ENCODE measurements at places on chromosomes 13 and 19.

DNA sequence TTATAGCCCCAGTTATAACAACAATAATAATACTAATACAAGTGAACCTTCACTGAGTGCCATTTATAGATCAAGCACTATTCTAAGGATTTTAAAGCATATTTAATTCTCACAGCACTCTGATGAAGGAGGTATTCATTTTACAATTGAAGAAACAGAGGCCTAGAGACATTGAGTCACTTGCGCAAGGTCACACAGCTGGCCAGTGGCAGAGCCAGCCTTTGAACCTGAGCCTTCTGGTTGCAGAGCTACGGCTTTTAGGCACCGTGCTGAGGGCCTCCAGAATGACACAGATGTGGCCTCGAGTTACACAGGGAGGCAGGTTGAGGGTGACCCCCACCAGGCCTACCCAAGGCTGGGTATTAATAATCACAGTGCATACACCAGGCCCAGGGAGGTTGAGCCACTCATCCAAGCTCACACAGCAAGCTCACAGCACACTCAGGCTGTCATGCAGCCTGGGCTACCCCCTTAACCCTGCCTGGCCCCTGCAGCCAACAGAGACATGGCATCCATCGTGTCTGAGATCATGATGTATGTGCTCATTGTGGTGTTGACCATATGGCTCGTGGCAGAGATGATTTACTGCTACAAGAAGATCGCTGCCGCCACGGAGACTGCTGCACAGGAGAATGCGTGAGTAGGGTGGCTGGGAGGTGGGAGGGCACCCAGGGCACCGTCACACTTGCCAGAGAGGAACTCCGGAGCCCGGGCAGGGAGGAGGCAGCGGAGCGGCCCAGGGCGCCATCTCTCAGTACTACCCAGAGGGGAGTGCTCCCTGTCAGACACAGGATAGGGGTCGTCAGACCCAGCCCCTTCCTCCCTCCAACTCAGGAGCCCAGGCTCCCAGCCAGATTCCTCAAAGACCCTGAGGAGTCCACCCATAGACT lies 2.7 kb upstream of the HPN start:
- DNase-seq = peak; percentile 36

DNA sequence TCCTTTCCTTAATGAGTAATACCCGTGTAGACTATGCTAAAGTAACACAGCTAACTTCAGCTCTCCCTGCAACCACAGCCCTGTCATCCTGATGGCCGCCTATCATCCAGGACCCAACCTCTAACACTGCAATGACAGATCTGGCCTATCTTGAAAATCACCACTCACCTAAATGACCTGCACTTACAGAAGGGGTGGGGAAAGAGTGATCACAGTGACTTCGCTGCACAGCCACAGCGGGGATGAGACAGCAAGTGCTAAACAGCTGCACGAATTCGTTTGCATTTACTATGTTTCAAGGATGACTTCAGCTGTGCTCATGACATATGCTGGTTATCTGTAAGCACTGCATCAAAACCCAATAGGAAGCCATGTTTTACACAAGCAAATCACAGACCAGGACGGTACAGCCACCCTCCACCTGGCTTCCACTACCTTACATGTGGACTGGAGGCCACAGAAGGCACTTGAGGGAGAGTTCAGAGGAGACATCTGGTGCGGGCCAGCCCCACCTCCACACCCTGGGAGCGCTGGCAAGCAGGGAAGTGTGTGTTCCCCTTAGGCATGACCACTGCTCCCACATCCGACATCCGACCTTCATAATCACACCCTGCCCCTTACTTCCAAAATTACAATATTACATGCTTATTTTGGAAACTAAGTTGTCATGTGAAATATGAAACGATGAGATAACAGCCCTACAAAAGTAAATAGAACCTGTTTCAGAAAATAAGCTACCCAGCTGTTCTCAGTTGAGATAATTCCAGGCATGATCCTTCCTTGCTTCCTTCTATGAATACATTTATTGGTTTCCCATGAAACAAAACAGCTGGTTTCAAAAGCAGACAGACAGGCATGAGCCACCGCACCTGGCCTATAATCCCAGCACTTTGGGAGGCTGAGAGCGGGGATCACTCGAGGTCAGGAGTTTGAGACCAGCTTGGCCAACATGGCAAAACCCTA lies 95.7 kb downstream of the STK24 start:
- no peak for DNase-seq

DNA sequence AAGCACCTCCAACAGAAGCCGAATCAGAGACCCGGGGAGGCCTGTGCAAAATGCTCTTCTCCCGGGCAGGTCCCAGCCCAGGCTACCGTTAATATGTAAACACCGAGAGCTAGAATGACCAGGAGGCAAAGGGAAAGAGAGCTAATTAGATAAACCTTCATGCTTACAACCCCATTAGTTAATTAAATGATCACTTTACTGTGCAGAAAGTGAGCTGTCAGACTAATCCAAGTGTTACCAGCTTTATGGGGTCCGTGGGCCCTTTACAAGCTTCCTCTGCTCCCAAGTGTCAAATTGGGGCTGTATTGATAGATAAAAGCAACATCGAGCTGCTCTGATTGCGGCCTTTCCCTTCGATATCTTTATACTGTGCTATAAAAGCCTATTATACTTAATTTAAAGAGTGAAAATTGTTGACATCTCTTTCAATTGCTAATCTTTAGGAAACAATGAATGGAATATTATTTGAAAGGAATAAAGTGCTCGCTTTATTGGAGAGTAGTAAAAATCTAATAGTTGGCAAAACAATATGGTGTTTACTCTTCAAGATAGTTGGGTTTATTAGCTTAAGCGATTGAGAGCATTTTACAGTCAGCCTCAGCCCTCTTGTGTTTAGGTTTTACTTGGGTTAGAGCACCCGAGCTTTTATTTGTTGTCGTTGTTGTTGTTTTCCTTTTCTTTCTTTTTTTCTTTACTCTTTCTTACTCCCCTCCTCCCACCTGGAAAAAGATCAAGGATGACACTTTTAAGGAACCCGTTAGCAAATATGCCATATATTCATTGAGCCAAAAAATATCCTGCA lies 189.3 kb upstream of the GPR12 start:
- DNase-seq = no peak

GRCh38 chr19:7980168-7980567 lies 25.3 kb downstream of the ELAVL1 start:
- no peak for DNase-seq

- no peak for DNase-seq
Observed at GRCh38 chr13:26941345-26942174, 181.0 kb upstream of the GPR12 start.

DNA sequence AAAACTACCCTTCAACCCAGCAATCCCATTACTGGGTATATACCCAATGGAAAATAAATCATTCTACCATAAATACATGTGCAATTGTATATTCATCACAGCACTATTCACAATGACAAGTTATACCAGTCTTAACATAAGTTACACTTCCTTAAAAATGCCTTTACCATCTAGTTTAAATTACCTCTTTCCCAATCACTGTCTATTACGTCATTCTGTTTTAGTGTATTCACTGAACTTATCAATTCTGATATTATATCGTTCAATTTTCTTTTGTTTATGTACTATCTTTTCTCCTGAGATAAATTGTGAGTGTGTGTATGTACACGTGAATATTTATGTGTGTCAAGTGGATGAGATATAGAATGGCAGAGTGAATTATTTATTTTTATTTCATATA lies 1416.8 kb downstream of the OLFM4 start:
- DNase-seq = no peak

DNA sequence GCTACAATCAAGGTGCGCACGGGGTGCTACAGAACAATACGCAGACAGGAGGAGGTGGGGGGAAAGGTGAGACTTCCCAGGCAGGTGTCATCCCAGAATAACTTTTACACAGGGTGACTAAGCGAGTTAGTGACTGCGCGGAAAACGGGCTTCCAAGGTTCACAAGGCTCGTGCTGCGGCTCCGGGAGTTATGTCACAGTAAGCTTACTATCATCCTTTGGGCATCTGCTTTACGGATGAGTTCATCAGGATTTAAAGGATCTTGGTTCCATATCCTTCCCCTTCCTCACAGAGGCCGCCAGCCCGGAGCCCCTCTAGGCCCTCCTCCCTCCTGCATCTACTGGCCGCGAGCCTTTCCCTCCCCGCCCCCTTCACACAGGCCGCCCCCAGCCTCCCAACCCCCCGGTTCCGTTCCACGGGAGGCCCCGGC lies 474 bp upstream of the IFT88 start:
- no peak for DNase-seq

DNA sequence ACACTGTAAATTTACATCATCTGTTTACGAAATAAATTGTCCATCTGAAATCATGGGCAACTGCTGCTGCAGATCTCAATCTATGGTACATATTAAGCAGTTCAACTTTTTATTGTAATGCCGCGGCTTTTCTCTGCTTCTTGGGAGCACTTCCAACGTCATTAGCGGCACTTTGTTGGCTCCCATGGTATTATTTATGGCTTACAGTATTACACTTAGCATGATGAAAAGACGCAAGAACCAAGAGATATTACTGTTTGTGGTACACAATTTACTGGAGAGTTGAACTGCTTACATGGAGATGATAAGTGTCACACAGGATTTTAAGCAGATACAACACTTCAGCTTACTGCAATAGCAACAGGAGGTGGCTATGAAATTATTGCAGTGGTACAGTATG lies 442.1 kb downstream of the PCDH20 start:
- DNase-seq = no peak

- no peak for DNase-seq
Observed at GRCh38 chr19:4567584-4568071, 8.1 kb upstream of the SEMA6B start.

GRCh38 chr13:67259208-67259607 lies 29.1 kb upstream of the PCDH9 start:
- DNase-seq = no peak

GRCh38 chr13:80862456-80862855 lies 521.5 kb upstream of the SPRY2 start:
- DNase-seq = no peak

GRCh38 chr13:30495746-30496145 lies 30.0 kb upstream of the HMGB1 start:
- DNase-seq = no peak

DNA sequence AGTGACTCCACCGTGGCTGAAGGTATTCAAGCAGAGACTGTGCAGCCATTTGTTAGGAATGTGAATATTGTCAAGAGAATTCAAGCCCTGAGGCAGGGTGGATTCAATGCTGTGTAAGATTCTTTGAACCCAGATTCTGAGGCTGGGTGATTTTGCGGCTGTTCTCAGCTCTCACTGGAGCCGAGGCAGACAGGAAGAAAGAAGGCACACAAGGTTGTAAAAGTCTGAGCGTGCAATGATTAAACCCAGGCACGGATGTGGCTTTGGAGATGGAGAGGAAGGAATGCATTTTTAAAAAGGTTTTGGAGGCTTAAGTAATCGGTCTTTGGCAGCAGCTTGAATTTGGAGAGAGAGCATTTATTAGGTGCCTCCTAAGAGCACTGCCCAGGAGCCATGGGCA lies 187.9 kb downstream of the KATNAL1 start:
- no peak for DNase-seq

DNA sequence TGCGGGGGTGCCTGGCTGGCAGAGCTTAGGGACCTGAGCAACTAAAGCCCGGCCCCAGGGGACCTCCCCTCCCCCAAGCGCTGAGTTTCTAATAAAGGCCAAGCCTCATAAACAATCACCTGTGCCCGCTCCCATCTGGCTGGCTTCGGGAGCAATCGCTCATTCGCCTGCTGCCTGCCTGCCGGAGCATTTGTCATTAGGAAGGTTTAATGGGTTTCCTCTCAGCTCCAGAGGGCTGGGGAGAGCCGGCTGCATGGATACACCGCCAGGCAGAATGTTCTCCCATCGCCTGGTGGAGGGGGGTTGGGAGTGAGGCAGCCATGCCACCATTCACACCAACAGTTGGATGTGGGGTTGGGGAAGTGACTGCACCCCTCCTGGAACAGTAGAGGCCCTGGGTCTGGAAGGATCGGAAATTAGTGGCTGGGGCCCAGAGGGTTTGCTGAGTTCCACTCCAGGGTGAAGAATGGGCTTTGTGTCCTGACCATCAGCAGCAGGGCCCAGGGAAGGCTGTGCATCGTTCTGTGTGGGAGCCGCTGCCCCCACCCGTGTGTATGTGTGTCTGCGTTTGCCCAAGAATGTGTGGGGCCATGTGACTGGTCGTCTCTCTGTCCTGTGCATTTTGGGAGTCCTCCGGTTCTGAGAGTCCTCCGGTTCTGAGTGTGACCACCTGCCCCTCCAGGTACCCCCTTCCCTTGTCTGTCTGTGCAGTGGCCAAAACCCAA lies 15.3 kb downstream of the PIN1 start:
- no peak for DNase-seq

DNA sequence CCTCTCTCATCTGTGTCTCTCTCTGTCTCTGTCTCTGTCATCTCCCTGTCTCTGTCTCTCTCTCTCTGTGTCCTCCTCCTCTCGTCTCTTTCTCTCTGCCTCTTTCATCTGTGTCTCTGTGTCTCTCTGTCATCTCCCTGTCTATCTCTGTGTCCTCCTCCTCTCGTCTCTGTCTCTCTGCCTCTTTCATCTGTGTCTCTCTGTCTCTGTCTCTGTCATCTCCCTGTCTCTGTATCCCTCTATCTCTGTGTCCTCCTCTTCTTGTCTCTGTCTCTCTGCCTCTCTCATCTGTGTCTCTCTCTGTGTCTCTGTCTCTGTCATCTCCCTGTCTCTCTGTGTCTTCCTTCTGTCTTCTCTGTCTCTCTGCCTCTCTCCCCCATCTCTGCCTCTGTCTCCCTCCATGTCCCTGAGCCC lies 551 bp upstream of the EBI3 start:
- DNase-seq = no peak

GRCh38 chr13:33348366-33348765 lies 62.8 kb upstream of the STARD13 start:
- DNase-seq = no peak

GRCh38 chr13:26705536-26705935 lies 55.0 kb downstream of the GPR12 start:
- DNase-seq = no peak

GRCh38 chr13:99339736-99340397 lies 32.7 kb upstream of the GPR183 start:
- no peak for DNase-seq

DNA sequence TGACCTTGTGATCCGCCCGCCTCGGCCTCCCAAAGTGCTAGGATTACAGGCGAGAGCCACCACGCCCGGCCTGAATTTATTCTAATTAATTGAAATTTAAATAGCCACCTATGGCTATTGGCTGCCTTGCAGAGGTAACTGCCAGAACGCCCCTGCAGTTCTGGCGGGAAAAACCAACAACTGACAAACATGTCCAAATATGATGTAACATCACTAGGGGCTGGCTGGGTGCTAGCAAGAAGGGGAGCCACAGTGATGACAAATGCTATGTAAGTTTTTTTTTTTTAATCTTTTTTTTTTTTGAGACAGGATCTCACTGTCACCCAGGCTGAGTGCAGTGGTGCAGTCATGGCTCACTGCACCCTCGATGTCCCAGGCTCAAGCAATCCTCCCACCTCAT lies 12.9 kb downstream of the ZSWIM9 start:
- no peak for DNase-seq

GRCh38 chr19:456547-457110 lies 4.2 kb downstream of the SHC2 start:
- DNase-seq = no peak
